ENCODE measurements at places on chromosomes 12 and 14. TPM values are rescaled to one million over a fixed set of nuclear protein-coding genes. Genes with fewer than 3 reads are reported as not detected.

SMIM41 gene
- total RNA-seq, result not detected

GRCh38 chr14:104395276-104395675 is 184.3 kb upstream of the C14orf180 start:
- DNase-seq, result no peak

DNA sequence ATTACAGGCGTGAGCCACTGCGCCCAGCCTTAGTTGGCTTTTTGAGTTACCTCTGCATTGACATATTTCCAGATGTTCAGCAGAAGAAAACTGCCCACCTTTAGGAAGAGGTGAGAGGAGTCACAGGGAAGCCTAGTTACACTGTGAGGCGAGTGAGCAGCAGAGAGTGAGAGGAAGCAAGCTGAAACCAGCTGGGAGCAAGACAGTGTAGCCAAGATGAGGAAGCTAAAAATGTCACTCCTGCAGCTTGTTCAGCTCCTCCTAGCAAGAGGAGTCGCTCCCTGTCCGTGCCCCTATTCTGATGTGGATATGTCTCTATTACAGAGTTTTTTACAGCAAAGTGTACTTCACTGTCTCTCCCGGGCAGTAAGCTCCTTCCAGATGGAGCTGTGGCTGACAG is 127.6 kb downstream of the GXYLT1 start:
- DNase-seq, result no peak

DNA sequence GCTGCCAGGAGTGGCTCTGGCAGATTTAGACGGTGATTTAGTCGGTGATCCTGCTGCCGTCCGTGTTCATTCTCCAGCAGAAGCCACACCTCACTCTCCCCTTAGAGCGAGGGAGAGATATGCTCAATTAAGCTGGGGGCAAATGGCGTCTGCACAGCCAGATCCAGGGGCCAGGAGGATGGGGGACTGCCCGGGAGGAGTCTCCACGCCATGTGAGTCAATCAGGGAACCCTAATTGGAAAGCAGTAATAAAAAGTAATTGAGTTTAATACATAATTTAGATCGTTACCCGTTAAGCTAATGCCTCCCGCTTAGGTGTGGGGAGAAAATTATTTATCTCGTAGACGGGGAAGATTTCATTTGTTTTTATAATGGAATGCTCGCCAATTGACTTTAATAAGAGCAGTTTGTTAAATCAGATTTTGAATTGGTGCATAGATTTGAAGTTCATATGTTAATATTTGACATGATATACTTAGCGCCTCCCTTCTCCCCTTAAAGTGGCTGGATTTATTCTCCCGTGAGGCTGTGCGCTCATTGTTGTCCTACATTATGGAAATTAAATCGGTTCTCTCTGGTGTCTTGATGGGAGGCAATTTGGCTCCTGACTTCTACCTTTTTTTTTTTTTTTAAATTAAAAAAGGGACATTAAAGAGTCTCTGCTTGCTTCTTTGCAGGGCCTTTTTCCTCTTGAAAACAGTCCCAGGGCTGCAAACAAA is 104.9 kb upstream of the C14orf180 start:
- DNase-seq, result no peak
